ENCODE measurements at places on chromosomes 2 and 18.

DNA sequence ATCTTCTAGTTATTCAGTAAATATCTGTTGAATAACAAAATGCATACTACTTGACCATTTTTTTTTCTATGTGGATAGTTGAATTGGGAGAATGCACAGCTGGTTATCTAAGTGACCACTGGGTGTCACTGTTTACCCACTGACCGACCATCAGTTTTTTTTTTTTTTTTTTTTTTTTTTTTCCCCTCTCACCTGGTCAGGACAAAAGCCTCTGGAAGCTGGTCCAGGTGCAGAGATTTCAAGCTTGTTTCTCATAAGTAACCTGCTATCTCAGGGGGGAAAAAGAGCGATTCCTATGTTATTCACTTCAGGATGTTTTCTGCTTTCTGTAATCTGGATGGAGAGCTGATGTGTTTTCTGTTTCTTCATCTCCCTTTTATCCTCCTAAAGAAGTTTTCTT, 256.0 kb downstream of the DCDC2C start:
- no peak overlapping the region for H3K4me3 ChIP-seq
- no peaks in the 10 kb centered on the region for H3K27me3 ChIP-seq
- H3K4me1 ChIP-seq = peaks cover 7% of the 10 kb centered on the region
- no peaks in the 10 kb centered on the region for H3K36me3 ChIP-seq
- no peak overlapping the region for H3K27ac ChIP-seq

- DNase-seq = no peak
- H3K4me1 ChIP-seq = no peaks in the 10 kb centered on the region
- H3K36me3 ChIP-seq = no peaks in the 10 kb centered on the region
- H3K27me3 ChIP-seq = no peaks in the 10 kb centered on the region
- H3K27ac ChIP-seq = no peak overlapping the region
These were observed 742.7 kb upstream of the ACVR2A start for GRCh38 chr2:147101941-147102790.

GRCh38 chr2:138476940-138477339, 24.6 kb upstream of the SPOPL start:
- H3K4me3 ChIP-seq = no peak overlapping the region
- H3K36me3 ChIP-seq = no peaks in the 10 kb centered on the region
- H3K4me1 ChIP-seq = peaks cover 1% of the 10 kb centered on the region
- H3K27ac ChIP-seq = no peak overlapping the region
- no peaks in the 10 kb centered on the region for H3K27me3 ChIP-seq

- H3K27me3 ChIP-seq = no peaks in the 10 kb centered on the region
- no peaks in the 10 kb centered on the region for H3K36me3 ChIP-seq
- peaks cover 24% of the 10 kb centered on the region for H3K4me1 ChIP-seq
- H3K27ac ChIP-seq = no peak overlapping the region
These were observed 35.2 kb upstream of the SNED1 start for GRCh38 chr2:240963065-240963867.

DNA sequence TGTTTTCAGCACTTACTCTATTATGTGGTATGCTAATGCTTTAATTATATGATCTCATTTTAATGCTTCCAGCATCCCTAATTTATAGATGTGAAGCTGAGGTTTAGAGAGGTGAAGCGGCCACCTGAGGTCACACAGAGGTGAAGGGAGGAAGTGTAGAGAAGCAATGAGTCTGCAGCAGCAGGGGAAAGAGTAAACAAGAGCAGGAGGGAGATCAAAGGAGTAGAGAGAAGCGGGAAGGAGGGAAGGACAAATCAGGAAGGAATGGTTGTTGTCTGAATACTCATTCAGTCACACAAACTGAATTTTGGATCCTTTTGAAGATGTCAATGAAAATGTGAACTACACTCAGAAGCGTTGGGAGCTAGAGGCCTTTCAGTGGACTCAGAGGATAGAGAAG, 130.0 kb downstream of the CPS1 start:
- no peak overlapping the region for H3K4me3 ChIP-seq
- H3K4me1 ChIP-seq = no peaks in the 10 kb centered on the region
- H3K27me3 ChIP-seq = no peaks in the 10 kb centered on the region
- H3K27ac ChIP-seq = no peak overlapping the region

DNA sequence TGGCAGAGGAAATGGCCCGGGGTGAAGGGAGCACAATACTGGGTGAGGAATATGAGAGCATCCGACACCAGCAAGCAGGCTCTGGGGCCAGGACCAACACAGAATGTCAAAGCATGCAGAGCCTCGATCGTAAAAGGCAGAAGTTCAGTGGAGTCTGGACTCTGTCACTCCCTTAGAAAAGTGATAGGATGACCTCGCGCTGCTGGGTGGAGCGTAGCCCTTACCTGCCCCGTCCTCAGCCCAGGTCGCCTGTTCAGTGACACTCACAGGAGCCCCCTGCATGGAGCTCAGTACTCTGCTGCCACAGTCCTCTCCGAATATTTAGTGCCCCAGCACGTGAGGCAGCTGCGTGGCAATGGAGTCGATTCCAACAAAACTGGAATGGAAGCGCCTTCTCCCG, 236.7 kb upstream of the MYT1L start:
- H3K36me3 ChIP-seq = no peaks in the 10 kb centered on the region
- no peaks in the 10 kb centered on the region for H3K4me1 ChIP-seq
- no peaks in the 10 kb centered on the region for H3K27me3 ChIP-seq
- H3K27ac ChIP-seq = no peak overlapping the region
- H3K4me3 ChIP-seq = no peak overlapping the region

DNA sequence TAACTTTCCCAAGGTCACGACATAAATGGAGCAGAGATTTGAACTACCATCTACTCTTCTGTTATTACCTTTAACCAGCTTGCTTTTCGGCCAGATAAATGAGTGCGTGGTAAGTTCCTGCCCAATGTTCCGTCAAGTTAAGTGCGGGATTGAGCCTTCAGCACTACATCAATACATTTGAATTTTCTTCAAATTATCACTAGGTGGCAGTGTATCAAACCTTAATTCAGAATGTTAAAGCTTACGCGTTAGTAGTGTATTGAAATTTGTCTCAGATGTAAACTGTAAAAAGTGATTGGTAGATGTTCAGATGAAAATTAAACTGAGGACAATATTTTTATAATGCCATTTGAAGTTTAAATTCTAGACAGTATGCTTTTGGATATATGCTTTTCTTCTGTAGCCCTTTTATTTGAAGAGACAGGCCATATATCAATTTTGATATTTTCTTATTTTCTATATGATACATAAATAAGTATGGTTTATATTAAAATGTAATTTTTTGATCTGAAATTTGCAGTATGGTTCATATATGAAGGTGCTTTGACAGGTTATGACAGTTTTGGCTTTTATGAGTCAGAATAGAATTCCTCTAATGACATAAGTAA, 681.3 kb downstream of the ADCYAP1 start:
- peak; percentile 11 for DNase-seq
- H3K4me3 ChIP-seq = no peak overlapping the region
- no peaks in the 10 kb centered on the region for H3K27me3 ChIP-seq
- H3K27ac ChIP-seq = no peak overlapping the region
- H3K36me3 ChIP-seq = no peaks in the 10 kb centered on the region
- no peaks in the 10 kb centered on the region for H3K4me1 ChIP-seq

GRCh38 chr2:40611196-40611595, 159.3 kb upstream of the SLC8A1 start:
- H3K27ac ChIP-seq = no peak overlapping the region
- H3K27me3 ChIP-seq = no peaks in the 10 kb centered on the region
- H3K4me1 ChIP-seq = no peaks in the 10 kb centered on the region
- DNase-seq = no peak
- no peak overlapping the region for H3K4me3 ChIP-seq

DNA sequence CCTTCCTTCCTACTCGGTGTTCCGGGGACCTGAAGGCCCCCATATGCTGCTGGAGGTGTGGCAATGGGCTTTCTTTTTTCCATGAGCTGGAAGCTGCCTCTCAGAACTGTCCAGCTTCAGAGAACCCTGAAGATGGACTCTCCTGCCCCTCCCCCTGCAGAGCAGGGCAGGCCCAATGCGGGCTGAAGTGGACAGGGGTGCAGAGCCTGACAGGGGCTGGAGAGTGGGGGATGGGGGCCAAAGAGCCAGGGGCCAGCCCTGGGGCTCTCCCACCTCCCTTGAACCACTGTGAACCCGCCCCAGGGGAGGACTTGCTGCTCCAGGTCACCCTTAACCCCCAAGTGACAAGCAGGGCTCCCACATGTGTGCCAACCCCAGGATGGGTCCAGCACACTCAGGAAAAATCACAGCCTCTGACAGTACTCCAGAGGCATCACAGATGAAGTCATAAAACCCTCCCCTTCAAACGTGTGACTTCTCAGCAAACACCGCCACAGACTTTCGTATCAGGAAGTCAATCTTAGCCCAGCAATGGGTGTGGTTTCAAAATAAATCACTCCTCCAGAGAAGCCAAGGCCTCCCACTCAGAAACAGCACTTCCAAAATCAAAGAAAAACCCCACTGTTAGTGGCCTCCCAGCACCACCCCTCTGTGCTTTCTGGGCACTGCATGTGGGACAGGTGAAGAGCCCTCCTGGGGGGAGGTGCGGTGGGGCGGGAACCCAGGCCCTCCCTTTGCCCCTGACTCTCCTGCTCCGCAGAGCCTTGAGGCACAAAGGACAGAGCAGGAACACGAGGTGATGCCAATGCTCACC, 135.8 kb downstream of the HDAC4 start:
- peaks cover 23% of the 10 kb centered on the region for H3K4me1 ChIP-seq
- H3K36me3 ChIP-seq = no peaks in the 10 kb centered on the region
- no peaks in the 10 kb centered on the region for H3K27me3 ChIP-seq
- no peak overlapping the region for H3K4me3 ChIP-seq

GRCh38 chr18:58097907-58098166, 53.8 kb downstream of the NEDD4L start:
- no peak overlapping the region for H3K27ac ChIP-seq

DNA sequence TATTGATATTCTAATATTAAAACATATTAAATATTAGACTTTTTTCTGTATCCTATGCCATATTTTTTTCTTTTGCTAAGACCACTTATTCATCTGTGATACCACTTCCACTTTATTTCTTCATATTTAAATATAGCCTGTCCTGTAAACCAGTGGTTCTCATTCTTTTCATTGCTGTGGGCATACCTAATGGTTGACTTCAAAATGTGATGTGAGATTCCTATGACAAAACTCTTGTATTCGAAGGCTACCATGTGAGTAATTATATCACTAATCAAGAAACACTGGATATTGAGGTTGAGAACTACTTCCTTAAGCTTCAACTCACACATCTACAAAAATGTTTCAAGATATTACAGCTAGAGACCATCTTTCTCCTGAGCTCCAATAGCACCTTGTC, 3.6 kb downstream of the SCRN3 start:
- no peak overlapping the region for H3K27ac ChIP-seq
- H3K36me3 ChIP-seq = peaks cover 40% of the 10 kb centered on the region
- H3K4me1 ChIP-seq = peaks cover 3% of the 10 kb centered on the region
- DNase-seq = no peak
- no peaks in the 10 kb centered on the region for H3K27me3 ChIP-seq

DNA sequence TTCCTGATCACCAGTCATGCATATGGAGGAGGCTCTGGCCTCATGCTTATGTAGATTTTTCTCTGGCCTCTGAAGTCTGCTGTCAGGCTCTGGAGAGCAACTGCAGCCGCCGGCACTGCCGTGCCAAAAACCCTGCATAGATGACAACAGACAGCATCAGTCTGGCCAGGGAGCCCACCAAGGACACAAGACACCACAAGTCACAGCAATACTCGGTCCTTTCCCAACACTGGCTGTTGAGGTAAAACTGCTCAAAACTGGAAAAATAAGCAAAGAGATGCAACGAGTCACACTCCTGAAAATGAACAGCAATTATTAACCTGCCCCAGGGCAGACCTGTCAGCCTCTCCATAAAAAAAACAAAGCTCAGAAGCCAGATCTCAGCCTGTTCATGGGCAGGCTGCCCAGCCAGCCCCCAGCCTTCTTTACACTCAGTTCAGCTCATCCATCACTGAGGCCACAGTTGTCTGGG, 186.0 kb upstream of the RAB6C start:
- no peaks in the 10 kb centered on the region for H3K27me3 ChIP-seq
- no peak overlapping the region for H3K4me3 ChIP-seq
- no peaks in the 10 kb centered on the region for H3K4me1 ChIP-seq
- no peak overlapping the region for H3K27ac ChIP-seq

DNA sequence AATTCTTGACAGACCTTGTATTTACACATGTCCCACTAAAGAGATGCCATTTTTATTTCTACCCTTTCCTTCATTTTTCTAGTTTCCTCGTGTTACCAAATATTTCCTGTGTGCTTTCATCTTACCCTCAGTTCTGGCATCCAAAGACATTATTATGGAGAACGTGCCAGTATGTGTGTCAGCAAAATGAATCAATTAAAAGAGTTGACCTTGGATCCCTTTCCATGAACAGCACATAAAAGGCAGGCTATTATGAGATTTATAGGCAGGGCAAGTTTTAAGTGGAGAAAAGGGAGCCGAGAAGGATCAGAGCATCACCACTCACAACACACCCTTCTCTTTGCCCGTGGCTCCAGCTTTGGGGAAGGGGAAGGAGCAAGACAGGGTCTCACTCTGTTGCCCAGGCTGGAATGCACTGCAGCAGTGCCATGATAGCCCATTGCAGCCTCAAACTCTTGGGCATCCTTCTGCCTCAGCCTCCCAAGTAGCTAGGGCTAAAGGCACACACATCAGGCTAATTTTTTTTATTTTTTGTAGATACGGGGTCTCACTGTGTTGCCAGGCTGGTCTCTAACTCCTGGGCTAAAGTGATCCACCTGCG, 149.9 kb downstream of the GFPT1 start:
- no peaks in the 10 kb centered on the region for H3K36me3 ChIP-seq
- no peak overlapping the region for H3K4me3 ChIP-seq
- H3K27me3 ChIP-seq = no peaks in the 10 kb centered on the region
- peaks cover 4% of the 10 kb centered on the region for H3K4me1 ChIP-seq
- no peak overlapping the region for H3K27ac ChIP-seq
- DNase-seq = no peak

DNA sequence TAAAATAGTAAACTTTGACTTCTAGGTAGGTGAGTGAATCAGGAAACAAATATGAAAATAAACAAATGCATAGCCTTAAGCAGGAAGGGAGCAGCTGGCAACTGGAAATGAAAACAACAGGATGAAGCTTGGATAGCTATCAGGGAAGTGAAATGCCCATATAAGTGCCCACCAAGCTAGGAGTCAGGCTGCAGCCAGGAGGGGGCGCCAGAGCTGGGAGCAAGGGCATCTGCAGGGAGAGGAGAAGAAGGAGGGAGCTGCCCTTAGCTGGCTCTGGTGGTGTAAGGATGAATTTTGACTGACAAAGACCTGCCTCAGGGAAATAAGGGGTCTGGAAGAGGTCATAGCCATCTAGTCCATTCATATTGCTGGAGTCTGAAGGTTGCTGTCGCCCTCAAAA, 298.3 kb downstream of the TDRD15 start:
- no peaks in the 10 kb centered on the region for H3K4me1 ChIP-seq
- no peak overlapping the region for H3K27ac ChIP-seq
- H3K4me3 ChIP-seq = no peak overlapping the region
- no peaks in the 10 kb centered on the region for H3K36me3 ChIP-seq

DNA sequence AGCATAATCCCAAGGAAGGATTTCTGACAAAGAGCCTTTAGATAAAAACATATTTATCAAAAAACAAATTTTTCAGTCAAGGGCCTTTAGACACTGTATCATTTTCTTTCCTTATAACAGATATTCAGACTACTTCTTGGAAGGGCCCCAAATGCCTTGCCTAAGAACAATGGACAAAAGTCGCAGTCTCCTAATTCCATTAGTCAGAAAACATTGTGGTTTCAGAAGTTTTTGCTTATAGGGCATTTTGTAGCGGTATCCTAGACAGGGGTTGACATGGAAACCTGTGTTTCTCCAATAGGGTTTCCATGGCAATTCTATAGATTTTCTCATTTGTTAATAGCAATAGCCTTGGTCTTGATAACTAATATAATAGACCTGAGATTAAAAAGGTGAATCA, 36.7 kb upstream of the AGPS start:
- no peaks in the 10 kb centered on the region for H3K4me1 ChIP-seq
- no peaks in the 10 kb centered on the region for H3K36me3 ChIP-seq
- DNase-seq = no peak
- H3K4me3 ChIP-seq = no peak overlapping the region
- H3K27me3 ChIP-seq = no peaks in the 10 kb centered on the region

- H3K4me3 ChIP-seq = no peak overlapping the region
- no peak overlapping the region for H3K27ac ChIP-seq
- no peaks in the 10 kb centered on the region for H3K27me3 ChIP-seq
- H3K36me3 ChIP-seq = no peaks in the 10 kb centered on the region
These were observed 140.3 kb downstream of the ARL6IP6 start for GRCh38 chr2:152858594-152859265.

All from neuronal stem cell (in vitro differentiated cells).